ENCODE measurements at places on chromosomes 5 and 9.

DNA sequence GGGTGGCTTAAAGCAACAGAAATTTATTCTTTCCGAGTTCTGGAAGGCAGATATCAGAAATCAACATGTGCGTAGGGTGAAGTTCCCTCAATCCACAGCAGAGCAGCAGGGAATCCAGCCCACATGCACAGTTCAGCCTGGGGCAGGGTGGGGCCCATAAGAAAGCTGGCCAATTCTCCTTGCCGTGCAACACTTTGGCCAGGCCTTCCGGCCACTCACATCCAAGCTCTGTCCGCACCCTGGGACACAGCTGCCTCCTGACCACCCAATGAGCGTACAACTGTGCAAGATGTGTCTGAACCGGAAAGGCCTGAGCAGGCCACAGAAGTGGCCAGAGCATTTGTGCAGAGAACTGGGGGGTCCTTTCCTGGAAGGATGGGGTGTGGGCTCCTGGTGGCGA, 274.9 kb downstream of the GADD45G start:
- no peak for DNase-seq

- peak; percentile 41 for DNase-seq
These were observed 16.7 kb upstream of the HSD17B4 start for GRCh38 chr5:119435436-119436132.

GRCh38 chr5:65766175-65766574, 44.2 kb downstream of the NLN start:
- DNase-seq = no peak

DNA sequence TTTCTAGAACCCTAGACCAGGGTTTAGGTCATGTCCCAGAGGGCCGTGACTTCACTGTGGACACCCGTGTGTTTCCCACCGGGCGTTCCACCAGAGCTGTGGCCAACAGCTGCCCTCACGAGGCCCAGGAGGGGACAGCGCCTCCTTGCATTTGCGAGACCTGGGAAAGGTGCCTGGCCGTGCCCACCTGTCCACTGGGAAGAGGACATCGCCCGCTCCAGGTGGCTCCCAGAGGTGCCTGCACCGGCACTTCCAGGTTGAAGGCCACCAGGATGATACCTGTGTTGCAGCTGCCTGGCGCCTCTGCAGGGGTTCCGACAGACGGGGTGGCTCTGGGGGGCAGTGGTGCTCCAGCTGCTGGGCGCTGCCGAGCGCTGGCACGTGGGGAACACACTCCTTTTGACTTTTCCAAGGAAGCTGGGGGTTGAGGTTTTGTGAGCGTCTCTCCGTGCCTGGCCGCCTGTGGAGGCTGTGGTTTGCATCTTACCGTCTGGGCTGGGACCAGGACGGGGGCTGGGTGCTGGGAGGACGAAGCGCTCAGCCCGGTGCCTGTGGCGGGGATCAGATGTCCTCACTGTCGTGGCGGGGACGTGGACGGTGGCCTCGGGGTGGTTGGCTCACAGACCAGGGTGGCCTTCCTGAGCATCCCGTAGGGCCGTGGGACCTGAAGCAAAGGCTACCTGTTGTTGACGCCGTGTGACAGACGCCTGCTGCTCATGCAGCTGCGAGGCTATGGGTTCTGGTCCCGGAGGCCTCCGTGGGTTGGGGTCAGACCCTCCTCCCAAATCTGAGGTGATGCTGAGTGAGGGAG, 19.2 kb downstream of the NKD2 start:
- DNase-seq = no peak

DNA sequence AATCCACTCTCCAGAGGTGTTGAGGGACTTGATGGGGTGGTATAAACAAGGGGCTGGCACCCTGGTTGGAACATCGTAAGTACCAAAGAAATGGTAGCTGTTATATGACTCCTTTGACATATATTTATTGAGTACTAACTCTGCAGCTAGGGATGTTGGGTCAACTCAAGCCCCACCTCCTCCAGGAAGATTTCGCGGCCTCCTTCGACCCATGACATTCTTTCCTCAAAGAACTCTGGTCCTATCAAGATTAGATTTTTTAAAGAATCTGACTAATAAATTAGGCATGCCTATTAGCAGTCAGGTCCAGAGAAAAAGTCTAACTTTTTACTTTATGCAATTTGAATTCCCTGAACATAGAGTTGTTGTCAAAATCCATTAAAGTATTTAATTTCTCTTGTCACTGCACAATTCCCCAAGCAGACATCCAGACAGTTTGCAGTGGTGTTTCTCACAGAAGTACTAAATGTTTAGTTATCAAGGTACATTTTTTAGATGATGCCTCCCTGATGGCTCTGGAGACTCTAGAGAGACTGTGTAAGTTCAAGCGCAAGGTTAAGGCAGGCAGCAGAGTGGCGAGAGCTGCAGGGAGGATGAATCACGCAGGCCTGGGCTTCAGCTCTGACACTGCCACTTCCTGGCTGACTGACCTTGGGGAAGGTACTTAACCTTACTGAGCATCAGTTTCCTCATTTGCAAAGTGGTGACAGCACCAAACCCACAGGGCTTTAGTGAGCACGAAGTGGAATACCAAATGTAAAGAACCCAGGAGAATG, 209.6 kb downstream of the TTLL11 start:
- no peak for DNase-seq

- no peak for DNase-seq
These were observed 88.0 kb downstream of the NLN start for GRCh38 chr5:65809817-65810531.

GRCh38 chr5:41787265-41787664, 83.0 kb downstream of the OXCT1 start:
- no peak for DNase-seq

- no peak for DNase-seq
These were observed 23.6 kb upstream of the TNFSF8 start for GRCh38 chr9:114953959-114954358.

GRCh38 chr9:84293001-84293798, 47.4 kb downstream of the SLC28A3 start:
- no peak for DNase-seq

DNA sequence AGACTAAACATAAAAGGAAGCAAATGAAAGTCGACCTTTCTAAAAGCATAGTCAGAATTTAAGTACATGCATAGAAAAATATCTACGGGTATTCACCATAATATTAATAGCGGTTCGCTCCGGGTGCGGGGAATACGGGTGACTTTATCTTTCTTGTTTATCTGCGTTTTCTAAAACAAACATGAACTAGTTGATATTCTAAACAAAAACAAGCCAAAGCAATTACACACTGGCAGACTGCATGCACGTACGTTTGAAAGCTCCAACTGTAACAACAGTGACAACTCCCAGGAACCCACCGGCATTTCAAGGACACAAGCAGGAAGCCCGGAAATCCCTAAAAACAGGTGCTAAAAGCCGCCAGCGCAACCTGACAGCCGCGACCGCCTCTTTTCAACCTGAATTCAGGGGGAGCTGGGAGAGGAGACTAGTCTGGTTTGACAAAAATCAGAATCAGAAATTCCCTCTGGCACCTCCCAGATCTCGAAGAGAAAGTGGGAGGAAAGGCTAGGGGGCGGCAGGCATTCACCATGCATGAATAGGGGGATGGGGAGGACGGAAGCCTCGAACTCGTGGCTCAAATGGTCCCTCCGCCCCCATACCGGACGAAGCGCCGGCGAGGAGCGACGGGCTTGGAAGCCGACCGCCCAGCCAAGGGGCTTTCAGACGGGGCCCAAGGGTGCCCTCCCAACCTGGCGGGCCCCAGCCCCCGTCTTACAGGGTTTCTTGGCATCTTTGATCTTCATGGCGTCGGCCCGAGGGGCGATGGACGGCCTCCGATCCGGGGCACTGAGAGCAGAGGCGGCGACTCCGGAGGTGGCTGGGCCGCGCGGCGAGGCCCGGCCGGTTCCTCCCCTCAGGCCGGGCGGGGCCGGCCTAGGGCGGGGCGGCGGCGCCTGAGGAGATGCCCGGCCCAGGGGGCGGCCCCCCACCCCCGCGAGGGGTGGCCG, at the start of gene PANK3:
PANK3 (minus strand) TSS at position 831 of the 950 bp plus-strand sequence; CDS start at position 746, 85 bp downstream.
- DNase-seq = no peak

DNA sequence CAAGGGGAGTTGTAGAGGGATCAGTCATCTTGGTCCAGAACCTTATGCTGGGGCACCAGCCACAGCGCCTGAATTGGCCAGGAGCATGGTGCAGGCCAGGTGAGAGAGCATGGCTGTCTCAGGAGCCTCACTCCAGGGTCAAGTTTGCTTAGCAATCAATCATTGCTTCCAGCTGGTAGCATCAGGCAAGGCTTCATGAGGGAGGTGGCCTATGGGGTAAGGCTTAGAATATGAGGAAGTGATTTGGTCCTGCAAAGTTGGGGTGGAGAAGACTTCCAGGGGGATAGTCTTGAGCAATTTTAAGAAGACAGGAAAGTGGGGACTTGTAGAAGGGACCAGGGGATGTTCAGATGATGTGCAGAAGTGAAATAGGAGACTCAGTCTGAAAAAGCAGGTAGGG, 53.9 kb upstream of the PITX1 start:
- DNase-seq = no peak

GRCh38 chr9:95494022-95494415, 22.8 kb downstream of the PTCH1 start:
- no peak for DNase-seq

GRCh38 chr5:38424148-38425060, 132.0 kb downstream of the LIFR start:
- DNase-seq = no peak

DNA sequence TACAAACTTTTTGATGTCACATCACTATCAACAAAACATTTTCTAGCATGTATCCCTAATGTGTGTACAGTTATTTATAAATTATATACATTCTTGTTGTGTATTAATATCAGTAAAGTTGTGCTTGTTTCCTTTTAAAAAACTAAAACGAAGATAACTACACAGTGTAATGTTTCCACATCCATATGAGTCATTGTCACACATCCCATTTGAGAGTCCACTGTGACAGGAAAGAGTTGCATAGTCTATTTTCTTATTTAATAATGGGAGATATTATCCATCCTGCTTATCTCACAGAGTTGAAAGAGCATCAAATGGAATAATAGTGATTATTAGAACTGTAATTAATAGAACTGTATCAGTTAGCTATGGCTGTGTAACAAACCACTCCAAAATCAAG, 434.0 kb upstream of the CLINT1 start:
- no peak for DNase-seq

DNA sequence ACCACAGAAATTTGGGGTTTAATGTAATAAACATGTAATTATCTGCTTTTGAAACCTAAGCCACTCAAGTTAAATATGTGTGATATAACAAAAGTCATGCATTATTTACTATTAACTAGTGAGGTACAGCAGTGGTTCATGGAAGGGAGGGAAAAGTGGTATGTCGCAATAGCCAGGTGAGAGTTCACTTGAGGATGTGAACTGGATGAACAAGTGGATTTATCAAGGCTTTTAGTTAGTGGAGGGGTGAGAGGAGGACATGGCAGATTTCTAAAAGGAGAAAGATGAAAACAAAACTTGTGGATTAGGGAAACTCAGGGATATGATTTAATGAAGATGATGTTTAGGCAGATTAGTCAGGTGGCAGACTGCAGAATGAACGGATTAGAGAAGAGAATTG, 141.3 kb upstream of the NFIB start:
- DNase-seq = no peak

GRCh38 chr9:7265181-7265580, 507.4 kb downstream of the KDM4C start:
- DNase-seq = no peak

GRCh38 chr9:107242073-107243030, 40.7 kb upstream of the RAD23B start:
- DNase-seq = no peak

- DNase-seq = no peak
These were observed 92.3 kb downstream of the PTCD2 start for GRCh38 chr5:72412283-72413055.

- no peak for DNase-seq
These were observed 2002.2 kb upstream of the ACO1 start for GRCh38 chr9:30382271-30382670.

GRCh38 chr9:136342181-136343120, 15.1 kb downstream of the GPSM1 start:
- DNase-seq = peak; percentile 43

Measured in stimulated activated CD4-positive, alpha-beta T cell treated with anti-CD3 and anti-CD28 coated beads, Interleukin-4, amount 100 ng/mL, for 48 hours (primary cell).